MG63 (cell line): ENCODE measurements at places on chromosomes 12 and 14.

DNA sequence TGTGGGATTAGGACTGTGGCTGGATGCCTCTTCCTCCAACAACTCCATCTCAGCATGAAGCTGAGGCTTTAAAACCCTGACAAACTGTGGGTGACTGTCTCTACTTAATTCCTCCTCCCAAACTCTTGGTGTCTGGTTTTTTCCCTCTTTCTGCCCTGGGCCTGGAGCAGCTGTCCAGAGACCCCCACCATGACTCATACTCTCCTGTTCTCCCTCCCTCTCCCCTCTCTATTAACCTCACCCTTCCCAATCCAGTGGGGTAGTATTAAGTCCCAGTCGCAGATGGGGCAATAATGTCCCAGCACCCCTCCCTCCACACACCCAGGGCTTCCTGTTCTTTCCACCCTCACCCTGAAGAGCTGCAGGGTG, 2.0 kb upstream of the DNAJC14 start:
- DNase-seq, result no peak

GRCh38 chr12:131333136-131333535, 377.8 kb upstream of the SFSWAP start:
- no peak for DNase-seq

GRCh38 chr14:37596790-37597472, 1.5 kb downstream of the TTC6 start:
- DNase-seq, result no peak

GRCh38 chr12:56590237-56590830, 39.8 kb downstream of the BAZ2A start:
- no peak for DNase-seq

DNA sequence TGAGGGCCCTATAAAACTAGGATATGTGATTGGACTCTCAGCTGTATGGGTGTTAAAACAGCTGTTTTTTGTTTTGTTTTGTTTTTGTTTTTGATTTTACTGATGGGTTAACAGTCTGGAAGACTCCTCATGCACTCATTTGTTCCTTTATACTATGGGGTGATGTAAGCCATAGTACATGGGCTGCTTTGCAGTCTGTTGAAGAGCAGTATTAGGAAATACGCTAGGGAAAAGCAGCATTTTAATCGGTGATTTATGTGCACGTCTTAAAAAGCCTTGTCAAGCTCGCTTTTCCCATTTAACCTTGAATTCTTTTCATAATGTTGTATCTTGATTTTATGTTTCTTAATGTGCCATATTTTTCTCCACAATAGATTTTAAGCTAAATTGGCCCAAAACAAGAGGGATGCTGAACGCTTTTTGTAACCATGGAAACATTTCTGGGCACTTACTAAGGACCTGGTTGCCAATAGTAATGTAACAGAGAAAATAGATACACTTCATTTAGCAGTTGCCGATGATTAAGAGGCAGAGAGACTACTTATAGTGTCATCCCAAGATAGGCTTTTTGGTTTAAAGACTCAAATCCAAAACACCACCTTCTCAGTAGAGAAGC, 244.0 kb downstream of the SNAPC1 start:
- no peak for DNase-seq

DNA sequence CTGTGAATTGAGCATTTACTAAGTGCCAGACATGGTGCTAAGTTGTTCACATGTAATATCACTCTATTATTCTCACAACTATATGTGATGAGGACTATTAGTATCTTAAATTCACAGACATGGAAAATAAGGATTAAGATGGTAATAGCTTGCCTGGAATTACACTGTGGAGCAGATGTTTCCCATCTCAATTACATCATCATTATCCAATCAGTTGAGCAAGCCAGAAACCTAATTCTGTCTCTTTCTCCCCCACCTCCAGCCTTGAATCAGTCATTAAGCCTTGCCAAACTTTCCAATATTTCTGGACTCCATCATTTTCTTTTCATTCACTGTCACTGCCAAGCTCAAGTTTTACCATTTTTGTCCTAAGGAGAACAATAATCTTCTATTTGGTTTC, 287.8 kb upstream of the KITLG start:
- DNase-seq, result no peak

GRCh38 chr12:50799908-50800307, 36.0 kb downstream of the ATF1 start:
- no peak for DNase-seq

- peak; percentile 40 for DNase-seq
These were observed 2.4 kb downstream of the NCOR2 start for GRCh38 chr12:124564971-124565491.

DNA sequence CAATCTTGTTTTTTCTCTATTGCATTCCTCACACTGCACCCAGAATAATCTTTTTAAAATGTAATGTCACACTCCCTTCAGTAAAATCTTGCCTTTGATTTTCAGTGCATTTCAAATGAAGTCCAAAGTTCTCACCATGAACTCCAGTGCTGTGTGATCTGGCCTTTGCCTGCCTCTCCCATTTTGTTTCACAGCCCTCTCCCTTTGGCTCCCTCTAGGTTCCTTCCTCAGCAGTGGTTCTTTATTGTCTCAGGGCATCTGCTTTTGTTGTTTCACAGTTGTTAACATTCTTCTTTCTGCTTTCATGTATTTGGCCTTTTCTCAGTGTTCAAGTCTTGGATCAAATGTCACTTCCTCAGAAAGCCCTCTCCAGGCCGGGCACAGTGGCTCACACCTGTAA, 84.5 kb upstream of the AMN1 start:
- no peak for DNase-seq

GRCh38 chr12:28015165-28015564, 42.6 kb upstream of the PTHLH start:
- DNase-seq, result no peak

- no peak for DNase-seq
These were observed 326.1 kb downstream of the PDZRN4 start for GRCh38 chr12:41514021-41514777.

DNA sequence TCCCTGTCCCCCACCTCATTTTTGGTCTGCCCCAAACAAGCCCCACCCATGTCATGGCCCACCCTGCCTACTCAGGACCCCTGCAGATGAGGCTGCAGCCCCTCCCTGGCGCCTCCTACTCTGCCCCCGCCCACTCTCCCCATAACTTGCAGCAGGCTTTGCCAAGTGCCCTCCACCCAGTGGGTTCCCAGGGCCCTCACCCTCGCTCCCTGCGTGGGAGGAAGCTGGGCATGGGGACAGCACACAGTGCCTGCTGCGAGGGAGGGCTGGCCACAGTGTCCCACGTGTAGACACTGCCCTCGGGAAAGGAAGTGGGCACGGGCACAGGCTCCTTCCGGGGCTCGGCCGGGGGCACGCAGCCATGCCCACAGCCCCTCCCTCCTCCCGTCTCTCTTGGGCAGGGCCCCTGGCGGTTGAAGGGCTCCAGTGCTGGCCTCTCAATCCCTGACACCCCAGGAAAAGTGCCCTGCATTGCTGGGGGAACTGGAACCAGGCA, 9.4 kb downstream of the AKT1 start:
- DNase-seq, result no peak

GRCh38 chr14:67360470-67361206, 510 bp downstream of the EIF2S1 start:
- no peak for DNase-seq
